ENCODE measurements at places on chromosomes 11 and 22. TPM values are rescaled to one million over a fixed set of nuclear protein-coding genes. Genes with fewer than 3 reads are reported as not detected.

CDC42EP2 gene
- 14.9 TPM for total RNA-seq

CASTOR1 gene
- 5.0 TPM for total RNA-seq

DDTL gene
- 1.9 TPM for total RNA-seq

MS4A1 gene
- not detected for total RNA-seq

MTNR1B gene
- total RNA-seq, result not detected

MMP3 gene
- total RNA-seq, result not detected

KDM4D gene
- total RNA-seq, result 0.40 TPM

LSP1 gene
- 2.7 TPM for total RNA-seq

OR8D2 gene
- not detected for total RNA-seq

KRTAP5-6 gene
- total RNA-seq, result not detected

ELMOD1 gene
- 0.25 TPM for total RNA-seq

SLC22A24 gene
- not detected for total RNA-seq

CBL gene
- 5.1 TPM for total RNA-seq

PATE2 gene
- total RNA-seq, result not detected

CELF1 gene
- 58.5 TPM for total RNA-seq

ALDH3B1 gene
- 128 TPM for total RNA-seq

CAT gene
- total RNA-seq, result 37.4 TPM

GGTLC3 gene
- total RNA-seq, result not detected

SCUBE2 gene
- 0.44 TPM for total RNA-seq

CFAP300 gene
- 7.4 TPM for total RNA-seq

RIC3 gene
- 3.6 TPM for total RNA-seq

KRTAP5-5 gene
- not detected for total RNA-seq

SLC15A3 gene
- not detected for total RNA-seq

C22orf15 gene
- not detected for total RNA-seq

MICAL2 gene
- 111 TPM for total RNA-seq

OR8J3 gene
- not detected for total RNA-seq

VPREB1 gene
- total RNA-seq, result not detected

Measured in A549 treated with ZK216348 at 1 μM for 4 hours (cell line).